ENCODE measurements at places on chromosomes 1 and 21.
A peak's percentile ranks its signal among the peaks of the same experiment; 100 is the strongest.

DNA sequence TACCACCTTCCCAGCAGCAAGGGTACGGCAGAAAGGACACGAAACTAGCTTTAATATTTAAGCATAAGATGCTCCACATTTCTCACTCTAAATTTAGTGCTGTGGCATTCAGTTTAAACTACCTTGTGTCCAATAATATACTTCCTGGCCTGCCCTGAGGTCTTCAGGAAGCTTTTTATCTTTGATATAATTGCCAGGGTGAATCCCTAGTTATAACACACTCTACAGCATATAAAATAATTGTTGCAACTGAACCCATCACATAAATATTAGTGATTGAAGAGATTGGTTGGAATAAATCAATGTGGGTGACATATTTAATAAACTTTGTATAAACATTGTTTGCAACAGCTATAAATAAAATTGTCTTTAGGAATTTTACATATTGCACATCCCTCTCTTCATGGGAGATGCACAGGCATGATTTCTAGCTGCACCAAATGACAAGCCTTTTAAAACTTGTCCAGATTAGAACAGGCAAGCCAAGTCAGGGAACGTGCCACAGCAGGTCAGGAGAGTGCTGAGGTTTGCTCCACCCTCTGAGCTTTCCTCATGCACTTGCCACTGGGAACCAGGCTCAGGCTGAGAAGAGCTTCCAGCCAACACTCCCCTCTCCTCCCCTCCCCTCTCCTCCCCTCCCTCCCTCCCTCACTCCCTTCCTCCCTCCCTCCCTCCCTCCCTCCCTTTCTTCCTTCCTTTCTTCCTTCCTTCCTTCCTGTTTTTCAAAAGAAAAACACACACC is 623.2 kb upstream of the PKN2 start:
- DNase-seq: no peak

- peak; percentile 63 for DNase-seq
These were observed 38.1 kb downstream of the TNFRSF9 start for GRCh38 chr1:7902478-7903085.

DNA sequence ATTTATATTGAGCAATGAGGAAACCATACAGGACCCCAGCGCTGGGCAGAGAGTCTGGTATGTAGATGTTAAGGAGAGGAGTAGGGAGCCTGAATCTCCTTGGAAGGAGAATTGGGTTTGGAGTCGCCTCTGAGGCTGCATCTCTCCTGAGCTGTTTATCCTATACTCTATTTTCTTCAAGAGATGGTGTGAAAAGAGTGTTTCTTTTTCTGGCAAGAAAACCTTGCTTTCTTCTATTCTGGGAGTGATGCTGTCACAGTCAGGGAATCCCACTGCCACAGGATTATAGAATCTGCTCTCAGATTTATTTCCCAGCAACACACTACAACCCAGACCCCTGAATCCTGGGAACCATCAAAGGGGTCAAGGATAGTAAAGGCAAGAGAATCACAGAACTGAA is 3.3 kb downstream of the LURAP1 start:
- DNase-seq: no peak

DNA sequence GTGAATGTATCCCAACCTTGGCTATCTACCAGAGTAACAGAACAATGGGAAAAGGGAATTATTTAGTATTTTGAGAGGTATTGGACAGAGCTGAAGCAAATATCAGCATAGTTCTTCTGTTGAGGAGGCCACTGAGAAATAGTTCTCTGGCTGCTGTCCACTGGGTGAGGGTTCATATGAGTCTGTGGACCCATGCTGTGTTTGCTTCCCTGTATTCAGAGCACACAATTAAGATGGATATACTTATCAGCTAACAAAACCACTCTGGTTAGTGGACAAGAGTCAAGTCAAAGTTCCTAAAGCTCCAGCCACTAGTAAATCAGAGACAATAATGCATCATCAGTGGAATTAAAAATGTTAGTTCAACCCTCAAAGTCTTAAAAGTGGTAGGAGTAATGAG is 66.1 kb downstream of the RGS18 start:
- no peak for DNase-seq

DNA sequence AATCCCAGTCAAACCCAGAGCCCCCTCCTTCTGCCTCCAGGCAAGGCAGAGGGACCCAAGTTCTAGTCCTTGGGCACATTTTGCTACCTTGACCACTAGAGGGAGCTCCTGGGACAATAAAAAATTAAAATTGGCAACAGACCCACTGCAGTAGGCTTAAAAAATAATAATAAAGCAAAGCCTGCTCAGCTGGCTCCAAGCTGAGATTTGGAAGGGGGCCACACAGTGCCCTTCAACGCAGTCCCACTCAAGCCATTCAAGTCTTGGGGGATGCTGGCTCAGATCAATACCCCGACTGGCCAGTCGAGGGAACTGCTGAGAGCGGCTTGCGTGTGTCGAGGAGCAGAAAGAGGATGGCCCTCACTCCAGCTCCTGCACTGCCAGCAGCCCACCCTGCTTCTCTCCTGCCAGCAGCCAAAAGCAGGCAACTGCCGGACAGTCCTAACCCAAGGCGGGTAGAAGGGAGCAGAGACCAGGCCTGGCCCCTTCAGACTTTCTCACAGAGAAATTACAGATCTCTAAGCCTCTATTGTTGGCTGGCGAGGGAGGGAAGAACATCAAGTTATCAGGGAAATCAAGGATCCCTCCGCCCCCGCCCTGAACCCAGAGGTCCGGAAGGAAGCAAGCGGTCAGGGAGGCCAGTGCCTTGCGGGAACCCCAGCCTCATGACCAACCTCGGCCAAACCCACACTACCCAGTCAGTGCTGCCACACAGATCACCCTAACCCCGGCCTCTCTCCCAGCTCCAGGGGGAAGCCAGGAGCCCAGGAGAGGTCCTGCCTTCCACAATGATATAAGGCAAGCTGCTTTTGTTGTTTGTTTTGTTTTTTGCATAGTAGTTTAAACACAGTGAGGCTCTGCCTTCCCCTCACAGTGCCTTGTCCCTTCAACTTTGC is 4.9 kb upstream of the ALDH4A1 start:
- DNase-seq: peak; percentile 76

DNA sequence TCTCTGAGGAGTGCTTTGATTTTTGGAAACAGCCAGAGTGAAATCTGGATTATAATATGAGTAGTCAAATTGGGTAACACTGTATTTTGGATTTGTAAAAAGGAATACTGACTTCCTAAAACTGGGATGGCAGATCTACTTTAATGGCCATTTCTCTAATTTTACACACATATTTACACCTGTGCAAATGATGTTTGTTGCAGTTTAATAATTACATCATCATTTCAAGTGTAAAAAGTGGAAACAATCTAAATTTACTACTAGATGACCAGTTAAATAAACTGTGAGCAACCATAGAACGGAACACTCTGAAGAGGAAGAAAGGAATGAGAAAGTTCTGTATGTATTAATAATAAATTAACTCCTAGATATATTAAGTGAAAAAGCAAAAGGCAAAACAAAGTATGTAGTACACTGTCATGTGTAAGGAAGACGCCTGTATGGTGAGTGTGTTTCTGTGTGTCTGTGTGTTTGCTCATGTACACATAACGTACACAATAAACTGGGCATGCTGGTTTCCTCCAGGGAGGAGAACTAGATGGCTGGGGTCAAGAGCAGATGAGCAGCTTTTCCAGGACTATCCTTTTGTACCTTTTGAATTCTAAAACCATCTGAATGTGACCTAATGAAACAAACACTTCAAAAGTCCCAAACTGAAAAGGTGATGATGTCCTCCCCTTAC is 2.9 kb upstream of the RHEX start:
- DNase-seq: no peak

GRCh38 chr1:29240400-29240837 is 4.1 kb downstream of the PTPRU start:
- no peak for DNase-seq

- no peak for DNase-seq
These were observed 114.9 kb upstream of the SLC45A1 start for GRCh38 chr1:8203056-8203455.

GRCh38 chr21:45918835-45919447 is 62.6 kb upstream of the COL6A1 start:
- DNase-seq: no peak

- no peak for DNase-seq
These were observed 30.9 kb upstream of the CACYBP start for GRCh38 chr1:174968750-174969244.

DNA sequence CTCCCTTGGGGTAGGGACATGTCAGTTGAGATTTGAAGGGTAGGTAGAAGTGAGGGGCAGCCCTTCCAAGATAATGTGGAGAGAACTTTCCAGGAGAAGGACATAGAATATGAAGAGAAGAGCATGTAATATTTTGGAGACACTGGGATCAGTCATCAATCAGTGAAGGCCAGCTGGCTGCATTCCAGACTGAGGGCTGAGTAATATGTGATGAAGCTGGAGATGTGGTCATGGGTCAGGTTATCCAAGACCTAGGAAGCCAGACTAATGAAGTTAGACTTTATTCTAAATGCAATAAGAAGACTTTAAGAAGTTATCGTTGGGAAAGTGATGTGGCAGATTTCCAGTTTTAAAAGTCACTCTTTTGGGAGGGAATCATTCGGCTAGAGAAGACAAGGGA is 262.0 kb downstream of the HMCN1 start:
- DNase-seq: no peak

DNA sequence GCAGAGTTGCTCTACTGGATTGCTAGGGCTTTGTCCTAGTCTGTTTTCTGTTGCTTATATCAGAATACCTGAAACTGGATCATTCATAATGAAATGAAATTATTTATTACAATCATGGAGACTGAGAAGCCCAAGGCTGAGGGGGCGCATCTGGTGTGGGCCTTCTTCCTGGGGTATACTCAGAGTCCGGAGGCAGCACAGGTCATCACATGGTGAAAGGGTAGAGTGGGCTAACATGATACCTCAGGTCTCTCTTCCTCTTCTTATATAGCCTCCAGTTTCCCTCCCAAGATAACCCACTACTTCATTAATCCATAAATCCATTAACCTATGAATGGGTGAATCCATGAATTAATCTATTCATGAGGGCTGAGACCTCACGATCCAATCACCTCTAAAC is 667.6 kb upstream of the NCAM2 start:
- DNase-seq: no peak

DNA sequence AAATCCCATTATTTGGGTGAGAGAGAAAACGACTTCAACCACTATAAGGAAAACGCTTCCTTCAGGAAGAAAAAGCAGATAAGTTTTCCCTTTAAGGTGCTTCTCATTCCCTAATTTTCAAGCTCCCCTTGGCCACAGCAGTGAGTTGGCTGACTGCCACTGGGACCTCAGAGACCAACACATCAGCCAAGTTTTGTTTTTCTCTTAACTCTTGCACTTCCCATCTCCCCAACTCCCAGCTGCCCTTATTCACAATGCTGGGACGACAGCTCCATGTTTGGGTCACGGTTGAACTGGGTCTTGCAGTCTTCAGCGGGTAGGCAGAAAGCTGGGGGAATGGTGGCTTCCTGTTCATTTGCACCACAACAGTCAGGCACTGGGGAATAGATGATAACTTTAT is 18.9 kb downstream of the SGIP1 start:
- no peak for DNase-seq

DNA sequence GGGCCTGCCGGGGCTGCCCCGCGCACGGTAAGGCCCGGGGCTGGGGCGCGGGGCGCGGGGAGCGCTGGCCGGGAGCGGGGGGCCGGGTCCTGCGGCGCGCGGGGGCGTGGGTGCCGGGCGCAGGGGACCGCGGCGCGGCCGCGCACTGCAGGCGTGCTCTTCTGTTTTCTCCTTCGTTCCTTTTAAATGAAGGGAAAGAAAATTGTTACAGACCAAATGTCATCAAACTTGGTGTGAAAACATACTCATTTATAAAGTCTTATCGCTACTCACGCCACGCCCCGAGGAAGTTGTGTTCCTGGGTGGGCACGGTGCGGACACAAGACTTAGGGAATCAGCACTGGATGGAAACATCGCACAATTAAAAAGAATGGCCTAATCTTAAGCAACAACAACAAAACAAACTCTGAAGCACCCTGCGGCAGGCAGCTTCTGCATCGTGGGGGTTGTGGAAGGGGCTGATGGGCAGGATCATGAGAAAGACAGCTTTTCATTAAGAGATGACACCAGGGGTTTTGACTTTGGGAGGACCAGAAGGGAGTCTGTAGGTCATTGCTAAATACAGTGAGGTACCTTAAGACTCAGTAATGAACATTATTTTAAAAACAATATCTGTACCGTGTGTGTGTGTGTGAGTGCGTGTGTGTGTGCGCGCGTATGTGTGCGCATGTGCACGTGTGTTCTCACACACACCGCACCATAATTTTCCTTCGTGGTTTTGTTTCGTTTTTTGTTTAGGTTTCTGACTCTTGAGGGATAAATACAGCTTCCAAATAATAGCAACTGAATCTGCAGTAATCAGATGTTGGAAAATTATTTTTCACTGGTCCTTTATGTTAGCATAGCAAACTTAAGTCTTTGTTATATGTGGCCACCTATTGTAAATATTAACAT is 548 bp downstream of the B3GALT5 start:
- no peak for DNase-seq

DNA sequence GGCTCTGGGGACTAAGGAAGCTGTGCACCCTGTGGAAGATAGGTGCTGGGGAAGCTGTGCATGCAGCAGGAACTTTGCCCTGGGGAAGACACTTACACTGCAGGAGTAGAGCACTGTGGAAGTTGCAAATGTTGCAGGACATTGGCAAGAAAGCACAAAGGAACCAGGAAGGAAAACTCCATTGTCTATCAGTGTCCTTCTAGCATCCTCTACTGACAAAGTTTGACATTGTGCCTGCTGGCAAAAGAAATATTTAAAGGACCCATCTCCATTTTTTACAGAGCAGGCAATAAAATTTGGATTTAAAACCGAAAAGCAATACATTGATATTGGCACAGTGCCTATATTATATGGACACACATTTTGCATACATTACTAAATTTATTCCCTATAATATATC is 394.1 kb downstream of the PBX1 start:
- no peak for DNase-seq

GRCh38 chr1:158331481-158332150 is at the start of gene CD1B:
CD1B (minus strand) TSS chr1:158331531; CDS start chr1:158331423, 108 bp downstream.
- DNase-seq: no peak

GRCh38 chr1:24257373-24257772 is 61.8 kb upstream of the GRHL3 start:
- no peak for DNase-seq

DNA sequence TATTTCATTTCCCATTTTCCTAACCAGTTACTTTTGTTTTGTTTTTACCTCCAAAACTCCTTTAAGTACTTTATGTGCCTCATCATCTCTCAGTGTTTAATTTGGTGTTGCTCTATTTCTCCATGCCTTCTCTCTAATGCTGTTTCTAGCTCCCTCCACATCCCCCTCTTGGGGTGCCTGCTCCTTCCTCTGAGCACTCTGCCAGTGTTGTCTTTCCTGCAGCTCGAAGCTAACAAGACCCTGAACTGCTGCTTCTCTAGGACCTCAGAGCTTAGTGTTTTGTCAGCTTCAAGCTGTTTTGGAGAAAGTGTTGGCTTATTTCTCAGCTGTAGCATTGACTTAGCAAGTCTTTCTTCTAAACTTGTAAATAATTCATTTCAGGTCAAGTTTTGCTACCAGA is 290.6 kb downstream of the DPYD start:
- DNase-seq: no peak
